ENCODE measurements at places on chromosomes 2 and 18.

DNA sequence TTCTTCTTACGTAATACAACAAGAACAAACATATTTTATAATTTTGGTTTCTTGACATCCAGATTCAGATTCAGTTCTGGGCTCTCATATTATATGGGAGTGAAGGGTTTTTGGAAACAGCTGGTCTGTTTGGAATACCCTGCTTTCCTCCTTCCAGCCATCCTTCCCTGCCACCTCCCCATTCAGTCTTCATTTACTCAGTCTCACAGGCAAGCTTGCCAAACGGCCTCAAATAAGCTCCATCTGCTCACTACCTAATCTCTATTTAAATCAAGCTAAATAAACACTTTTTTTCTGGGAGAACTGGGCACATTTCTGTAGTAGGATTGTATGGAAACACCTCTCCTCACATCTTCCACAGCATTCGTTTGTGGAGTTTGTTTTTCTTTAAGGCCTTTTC lies 147.5 kb downstream of the RND3 start:
- DNase-seq = no peak

GRCh38 chr2:151071906-151072305 lies 189.8 kb downstream of the RBM43 start:
- DNase-seq = no peak

DNA sequence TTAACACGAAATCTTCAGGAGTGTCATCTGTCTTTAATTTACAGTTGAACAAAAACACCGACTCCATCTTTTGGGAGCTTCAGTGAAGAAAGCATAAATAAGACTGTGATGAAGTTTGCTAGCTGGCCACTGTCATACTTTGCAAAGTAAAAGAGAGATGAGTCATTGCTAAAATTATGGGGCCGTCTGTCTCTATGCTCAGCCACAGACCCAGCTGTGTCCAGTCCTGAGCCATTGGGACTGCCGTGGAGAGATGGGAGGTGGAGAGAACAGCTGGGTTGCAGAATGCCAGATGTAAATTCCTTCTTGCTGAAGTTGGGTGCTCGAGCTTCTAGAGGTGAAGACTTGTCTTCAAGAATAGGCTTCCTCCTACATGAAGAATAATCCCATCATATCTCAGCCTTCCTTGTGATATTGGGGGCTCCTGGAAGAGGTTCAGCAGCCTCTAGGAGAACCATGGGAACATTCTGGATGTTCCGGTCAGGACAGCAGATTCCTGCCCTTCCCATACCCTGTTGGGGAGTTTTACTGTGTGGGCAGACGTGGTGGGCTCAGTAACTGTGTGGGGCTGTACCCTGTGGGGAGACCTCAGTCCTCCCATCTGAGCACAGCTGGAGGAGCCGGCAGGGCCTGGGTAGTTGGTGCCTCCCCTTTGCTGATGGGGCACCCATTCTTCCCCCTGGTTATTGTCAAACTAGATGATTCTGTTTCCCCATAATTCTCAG lies 71.1 kb downstream of the LDLRAD4 start:
- DNase-seq = no peak

GRCh38 chr2:198347349-198347748 lies 543.0 kb downstream of the PLCL1 start:
- no peak for DNase-seq

- peak; percentile 5 for DNase-seq
Observed at GRCh38 chr2:224038830-224039079, 331 bp downstream of the SERPINE2 start.

GRCh38 chr2:20838016-20838415 lies 15.1 kb upstream of the LDAH start:
- no peak for DNase-seq

- no peak for DNase-seq
Observed at GRCh38 chr2:38442643-38443541, 65.8 kb upstream of the ATL2 start.

- no peak for DNase-seq
Observed at GRCh38 chr18:78721238-78721875, 258.3 kb upstream of the SALL3 start.

DNA sequence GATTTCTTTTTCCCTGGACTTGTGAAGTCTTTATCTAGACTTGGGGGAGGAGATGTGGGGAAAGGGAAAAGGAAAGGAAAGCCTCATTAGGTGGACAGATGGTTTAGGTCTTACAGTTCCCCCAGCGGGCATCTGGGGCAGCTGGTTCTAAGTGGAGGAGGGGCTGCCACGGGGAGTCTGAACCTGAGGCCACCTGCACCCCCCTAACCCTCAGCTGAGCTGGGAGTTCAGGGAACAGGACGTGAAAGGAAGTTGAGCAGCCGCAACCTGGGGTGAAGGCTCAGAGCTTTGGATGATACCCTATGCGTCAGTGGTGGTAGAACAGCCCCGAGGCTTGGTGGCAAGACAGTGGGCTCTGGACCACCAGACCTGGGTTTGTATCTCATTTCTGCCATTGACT lies 26.8 kb downstream of the ITM2C start:
- no peak for DNase-seq

- DNase-seq = no peak
Observed at GRCh38 chr2:108982259-108982679, 6.8 kb downstream of the EDAR start.

- DNase-seq = no peak
Observed at GRCh38 chr18:26442126-26442525, 106.2 kb downstream of the KCTD1 start.

DNA sequence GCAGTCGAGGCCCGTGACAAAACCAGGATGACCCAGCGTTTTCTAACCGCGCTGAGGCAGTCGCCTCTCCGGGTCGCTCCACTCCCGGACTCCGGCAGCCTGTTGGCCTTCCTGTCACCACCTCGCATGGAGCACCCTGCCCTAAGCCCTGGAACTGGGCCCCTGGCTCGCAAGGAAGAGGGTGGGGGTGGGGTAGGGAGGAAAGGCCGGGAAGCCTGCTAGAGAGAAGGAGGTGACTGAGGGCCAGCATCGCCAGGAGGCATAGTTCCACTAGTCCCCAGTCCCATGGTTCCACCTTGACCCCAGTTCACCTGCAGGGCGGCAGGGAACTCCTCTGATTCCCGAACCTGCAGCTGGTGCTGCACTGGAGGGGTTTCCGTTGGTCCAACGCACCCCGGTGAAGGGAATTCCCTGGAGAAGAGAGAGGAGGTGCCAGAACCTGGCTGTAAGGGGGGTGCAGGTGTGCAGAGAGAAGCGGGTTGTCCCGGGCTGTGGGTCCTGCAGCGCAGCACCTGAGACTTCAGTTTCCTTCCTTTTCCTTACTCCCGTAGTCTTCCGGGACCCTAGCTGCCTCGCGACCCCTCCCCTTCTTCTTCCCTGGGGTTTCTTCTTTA lies 11.8 kb upstream of the EN1 start:
- no peak for DNase-seq

DNA sequence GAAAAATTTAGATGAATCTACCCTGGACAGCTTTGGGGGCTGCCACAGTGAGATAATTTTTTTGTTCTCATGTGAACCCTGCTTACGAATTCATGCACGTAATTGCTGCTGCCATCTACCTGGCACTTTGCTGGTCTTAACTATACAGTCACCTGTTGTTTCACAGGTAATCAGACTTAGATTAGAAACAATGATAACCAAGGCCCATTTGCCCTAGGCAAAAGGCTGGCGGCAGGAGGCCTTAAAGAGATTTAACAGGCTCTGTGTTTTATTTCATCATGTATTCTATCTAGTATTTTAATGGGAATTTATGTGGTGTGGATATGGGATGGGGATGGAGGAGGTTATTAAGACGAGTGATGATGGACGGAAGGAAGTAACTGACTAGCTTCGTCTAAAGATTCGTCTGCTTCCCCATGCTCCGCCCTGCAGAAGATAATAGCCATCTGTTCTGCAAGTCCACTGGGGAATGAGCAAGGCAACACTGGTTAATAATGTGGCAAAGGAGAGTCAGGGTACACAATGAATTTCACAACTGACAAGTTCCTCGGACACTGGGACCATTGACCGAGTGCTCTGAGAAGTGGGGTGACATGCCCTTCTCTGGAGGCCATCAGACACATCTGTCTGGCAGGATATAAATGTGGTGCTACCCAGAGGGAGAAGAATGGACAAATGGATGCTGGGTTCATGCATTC lies 291.8 kb upstream of the TNP1 start:
- DNase-seq = no peak

DNA sequence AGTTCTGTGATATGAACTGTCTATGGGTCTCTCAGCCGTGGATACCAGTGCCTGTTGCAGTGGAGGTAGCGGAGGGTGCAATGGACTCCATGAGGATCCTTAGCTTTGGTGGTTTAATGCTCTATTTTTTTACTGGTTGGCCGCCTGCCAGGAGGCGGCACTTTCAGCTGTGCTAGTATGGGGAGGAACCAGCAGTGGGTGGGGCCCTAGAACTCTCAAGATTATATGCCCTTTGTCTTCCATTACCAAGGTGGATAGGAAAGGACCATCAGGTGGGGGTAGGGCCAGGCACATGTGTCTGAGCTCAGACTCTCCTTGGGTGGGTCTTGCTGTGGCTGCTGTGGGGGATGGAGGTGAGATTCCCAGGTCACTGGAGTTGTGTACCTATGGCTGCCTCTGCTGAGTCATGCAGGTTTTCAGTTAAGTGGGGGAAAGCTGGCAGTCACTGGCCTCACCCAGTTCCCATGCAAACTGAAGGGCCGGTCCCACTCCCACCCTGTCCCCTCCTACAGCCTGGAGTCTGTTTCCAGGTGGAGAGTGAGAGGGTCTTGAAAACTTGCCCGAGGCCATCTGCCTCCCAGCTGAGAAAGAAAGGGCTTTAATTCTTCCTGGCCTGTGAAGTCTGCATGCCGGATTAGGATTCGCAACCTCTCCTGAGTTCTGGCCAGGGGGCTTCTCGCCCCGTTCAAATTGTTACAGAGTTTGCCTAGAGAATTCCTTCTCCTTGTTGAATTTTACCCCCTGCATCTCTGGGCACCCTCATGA lies 14.5 kb downstream of the KCNS3 start:
- no peak for DNase-seq

DNA sequence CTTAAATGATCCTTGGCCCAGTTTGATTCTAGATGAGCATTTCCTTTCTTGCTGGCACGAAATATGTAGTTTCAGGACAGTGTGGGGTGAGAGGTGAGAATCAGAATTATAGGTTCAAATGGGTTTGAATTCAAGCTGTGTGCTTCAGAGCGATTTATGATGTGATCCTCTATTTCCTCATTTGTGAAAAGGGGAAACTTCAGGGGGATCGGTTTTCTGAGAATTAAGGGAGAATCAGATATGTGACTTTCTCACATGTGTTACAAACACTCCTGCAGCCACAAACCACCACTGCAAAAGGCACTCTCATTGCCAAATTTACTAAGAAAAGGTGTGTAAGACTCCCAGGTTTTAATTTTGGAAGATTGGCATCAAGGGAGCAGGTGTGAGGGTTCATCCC lies 24.4 kb downstream of the HK2 start:
- no peak for DNase-seq

DNA sequence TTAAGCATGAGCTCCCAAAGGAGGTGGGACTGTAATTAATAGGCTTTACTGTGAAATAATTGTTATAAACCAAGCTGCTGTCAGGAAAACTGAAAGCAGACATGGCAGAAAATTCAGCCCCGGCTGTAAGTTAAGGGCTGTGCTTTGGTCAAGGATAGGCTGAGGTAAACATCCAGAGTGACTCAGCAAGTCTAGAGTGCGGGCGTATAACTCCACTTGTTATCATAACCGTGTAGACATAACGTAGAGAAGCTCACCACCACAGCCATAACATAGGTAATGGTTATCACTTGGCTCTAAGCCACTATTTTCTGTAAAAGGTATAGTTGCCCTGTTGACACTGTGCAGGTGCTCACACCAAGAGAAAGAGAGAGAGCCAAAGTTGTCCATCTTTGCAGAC lies 316.8 kb downstream of the DCDC2C start:
- DNase-seq = no peak

DNA sequence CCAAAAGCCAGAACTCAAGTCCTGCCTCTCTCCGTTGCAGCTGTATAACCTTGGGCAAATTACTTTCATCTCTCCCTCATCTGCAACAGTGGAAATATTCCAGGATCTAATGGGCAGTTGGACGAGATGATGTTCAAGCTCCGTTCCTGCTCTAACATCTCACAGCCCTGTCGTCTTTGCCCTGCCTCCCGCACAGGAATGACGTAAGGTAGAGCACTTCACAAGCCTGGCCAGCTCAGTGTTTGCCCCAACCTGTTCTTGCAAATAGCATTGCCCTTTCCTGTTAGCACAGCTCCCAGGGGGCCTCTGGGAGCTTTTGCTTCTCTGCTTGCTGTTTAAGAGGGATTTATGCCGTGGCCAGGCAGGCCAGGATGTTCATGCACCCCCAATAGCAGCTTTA lies 107.9 kb downstream of the KLHL29 start:
- DNase-seq = no peak

DNA sequence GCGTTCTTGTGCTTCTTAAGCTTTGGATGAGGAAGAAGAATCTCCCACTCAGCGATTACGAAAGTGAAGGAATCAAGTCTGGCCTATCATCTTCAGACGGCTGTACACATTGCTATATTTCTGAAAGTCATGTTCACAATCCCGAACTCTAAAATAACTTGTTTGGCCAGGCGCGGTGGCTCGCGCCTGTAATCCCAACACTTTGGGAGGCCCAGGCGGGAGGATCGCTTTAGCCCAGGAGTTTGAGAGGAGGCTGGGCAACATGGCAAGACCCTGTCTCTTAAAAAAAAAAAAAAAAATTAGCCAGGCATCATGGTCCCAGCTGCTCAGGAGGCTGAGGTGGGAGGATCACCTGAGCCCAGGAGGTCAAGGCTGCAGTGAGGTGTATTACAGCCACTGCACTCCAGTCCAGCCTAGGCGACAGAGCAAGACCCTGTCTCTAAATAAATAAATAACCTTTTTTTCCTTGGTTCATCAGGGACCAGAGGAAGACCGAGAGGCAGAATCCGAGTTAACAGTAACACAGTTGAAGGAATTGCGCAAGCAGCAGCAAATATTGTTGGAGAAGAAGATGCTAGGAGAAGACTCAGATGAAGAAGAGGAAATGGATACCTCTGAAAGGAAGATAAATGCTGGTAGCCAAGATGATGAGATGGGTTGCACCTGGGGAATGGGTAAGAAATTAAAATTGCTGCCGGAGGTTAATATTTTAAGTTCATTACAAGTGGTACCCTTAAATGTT lies 1.1 kb downstream of the SLC4A1AP start:
- DNase-seq = no peak

GRCh38 chr18:38698088-38698487 lies 1132.5 kb upstream of the CELF4 start:
- no peak for DNase-seq

DNA sequence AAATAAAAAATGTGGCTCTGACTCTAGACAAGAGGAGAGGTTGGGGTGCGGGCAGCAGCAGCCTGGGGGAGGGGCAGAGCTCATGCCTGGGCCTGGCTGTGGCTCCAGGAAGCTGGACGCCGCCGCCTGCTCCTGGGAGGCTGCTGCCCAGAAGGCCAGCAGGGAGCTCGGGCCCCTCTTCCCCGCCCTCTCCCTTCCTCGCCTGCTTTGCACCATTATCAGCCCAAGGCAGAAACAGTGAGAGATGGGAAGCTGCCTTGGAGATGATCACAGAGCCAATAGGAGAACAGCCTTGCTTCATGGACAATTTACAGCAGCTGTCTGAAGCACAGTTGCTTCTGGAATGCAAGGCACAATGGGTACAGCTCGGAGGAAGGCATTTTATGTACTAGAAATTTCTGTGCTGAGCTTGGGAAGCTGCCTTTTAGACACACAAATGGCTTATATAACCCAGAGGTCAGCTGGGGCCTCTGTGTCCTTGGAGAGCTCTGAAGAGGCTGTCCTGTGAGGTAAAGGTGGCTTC lies 55.3 kb upstream of the AFF3 start:
- no peak for DNase-seq

All from stimulated activated naive B cell treated with anti-CD40 and anti-IgM and Interleukin-4, amounts not matched to agents 10 μg/mL and 1 μg/mL and 100 μg/mL, for 72 hours (primary cell).